Epithelial cell of proximal tubule (primary cell): ENCODE measurements at places on chromosomes 6 and 20.

GRCh38 chr6:75855052-75855451 lies 106.0 kb downstream of the MYO6 start:
- DNase-seq: peak; percentile 10

- DNase-seq: no peak
These were observed 126.0 kb downstream of the ADGRB3 start for GRCh38 chr6:68760941-68761676.

- no peak for DNase-seq
These were observed 9.0 kb downstream of the NKAIN2 start for GRCh38 chr6:123812621-123813020.

DNA sequence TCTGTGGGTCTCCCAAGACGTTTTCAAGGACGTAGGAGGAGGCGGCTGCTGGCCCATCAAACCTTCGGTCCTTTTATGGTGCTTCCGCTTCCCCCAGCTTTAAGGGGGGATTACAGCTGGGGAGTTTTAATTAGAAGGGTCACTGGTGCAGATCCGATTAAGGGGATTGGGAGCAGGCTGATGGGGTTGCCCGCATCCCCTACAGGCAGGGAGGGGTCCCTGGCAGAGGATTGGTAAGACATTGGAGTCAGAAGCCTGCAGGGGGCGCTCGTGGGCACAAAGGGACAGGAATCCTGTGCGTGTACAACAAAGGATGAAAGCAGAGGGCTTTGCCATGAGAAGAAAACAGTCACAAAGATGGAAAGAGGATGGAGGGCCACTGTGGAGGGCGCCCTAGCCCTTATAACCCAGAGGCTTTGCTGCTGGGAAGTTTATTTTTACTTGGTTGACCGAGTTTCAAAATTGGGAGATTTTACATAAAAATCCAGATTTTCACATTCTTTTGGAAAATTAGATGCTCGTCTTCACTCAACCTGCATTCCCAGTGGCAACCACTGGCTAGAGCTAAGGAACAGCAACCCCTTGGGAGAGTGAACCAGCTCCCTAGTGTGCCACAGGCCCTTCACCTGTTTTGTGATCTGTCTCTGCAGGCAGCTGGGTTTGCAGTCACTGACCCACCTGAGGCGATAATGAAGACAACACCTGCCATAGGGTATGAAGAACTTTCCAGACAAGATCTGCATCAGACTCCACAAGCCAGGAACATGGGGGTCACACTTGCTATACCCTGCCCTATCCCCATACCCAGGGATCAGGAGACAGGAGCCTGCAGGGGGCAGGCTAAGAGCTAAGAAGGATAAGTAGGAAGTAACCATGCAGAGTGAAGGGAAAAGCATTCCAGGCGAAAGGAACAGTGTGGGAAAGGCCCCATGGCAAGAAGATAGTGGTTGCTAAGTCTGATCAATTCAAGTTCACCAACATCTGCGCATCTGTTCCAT lies 97.7 kb downstream of the KCNB1 start:
- no peak for DNase-seq

DNA sequence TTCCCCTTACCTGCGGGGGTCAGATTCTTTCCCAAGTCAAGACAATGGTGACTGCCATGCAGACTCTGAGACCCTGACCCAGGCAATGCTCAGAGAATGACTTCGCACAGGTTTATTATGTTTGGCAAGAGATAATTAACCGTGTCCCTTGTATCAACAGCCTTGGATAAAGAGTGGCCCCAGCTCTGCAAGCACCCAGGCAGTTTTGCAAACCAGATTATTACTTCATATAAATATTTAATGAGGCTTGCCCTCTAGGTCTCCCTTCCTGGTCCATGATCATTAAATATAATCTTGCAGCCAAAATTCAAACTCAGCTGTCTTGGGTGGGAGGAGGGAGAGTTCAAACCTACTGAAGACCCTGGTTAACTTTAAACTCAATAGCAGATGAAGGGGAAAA lies 156.5 kb downstream of the ANKRD60 start:
- DNase-seq: no peak

- no peak for DNase-seq
These were observed 70.5 kb upstream of the DUSP22 start for GRCh38 chr6:221531-222349.

DNA sequence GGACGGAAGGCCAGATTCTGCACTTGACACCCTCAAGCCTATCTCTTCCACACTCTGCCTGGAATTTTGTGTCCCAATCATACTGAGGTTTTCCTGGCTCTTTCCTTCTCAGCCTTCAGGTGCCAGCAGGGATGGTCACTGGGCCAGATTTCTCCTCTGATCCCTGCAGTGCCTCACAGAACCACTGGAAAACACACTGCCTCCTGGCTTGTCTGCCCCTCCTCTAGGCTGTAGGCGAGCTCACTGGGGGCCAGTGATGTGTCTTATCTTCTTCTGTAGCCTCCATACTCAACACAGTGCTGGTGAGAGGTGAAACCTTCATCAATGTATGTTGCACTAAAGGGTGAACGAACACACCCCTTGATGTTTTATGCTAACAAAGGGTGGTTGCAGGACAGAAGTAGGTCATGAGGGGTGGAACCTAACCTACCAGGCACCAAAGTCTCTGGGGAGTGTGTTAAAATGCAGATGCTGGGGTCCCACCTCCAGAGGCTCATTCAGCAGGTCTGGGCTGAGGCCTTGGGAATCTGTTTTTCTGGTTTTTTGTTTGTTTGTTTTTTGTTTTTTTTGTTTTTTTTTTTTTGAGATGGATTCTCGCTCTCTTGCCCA lies 80.3 kb downstream of the CDH26 start:
- no peak for DNase-seq

GRCh38 chr20:25293507-25293906 lies 45.6 kb downstream of the PYGB start:
- DNase-seq: no peak

- DNase-seq: no peak
These were observed 566.6 kb upstream of the ID4 start for GRCh38 chr6:19270616-19271015.

DNA sequence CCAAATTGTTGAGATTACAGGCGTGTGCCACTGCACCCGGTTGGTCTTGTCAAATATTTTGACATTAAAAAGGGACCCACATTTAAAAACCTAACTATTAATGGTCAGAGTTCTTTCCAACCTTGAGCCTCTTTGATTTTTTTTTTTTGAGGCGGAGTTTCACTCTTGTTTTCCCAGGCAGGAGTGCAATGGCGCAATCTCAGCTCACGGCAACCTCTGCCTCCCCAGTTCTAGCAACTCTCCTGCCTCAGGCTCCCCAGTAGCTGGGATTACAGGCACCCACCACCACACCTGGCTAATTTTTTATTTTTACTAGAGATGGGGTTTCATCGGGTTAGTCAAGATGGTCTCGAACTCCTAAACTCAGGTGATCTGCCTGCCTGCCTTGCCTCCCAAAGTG lies 31.3 kb downstream of the CTNNBL1 start:
- no peak for DNase-seq

GRCh38 chr6:111184827-111185532 lies 97.7 kb downstream of the SLC16A10 start:
- no peak for DNase-seq
